ENCODE measurements at places on chromosomes 6 and 20.

DNA sequence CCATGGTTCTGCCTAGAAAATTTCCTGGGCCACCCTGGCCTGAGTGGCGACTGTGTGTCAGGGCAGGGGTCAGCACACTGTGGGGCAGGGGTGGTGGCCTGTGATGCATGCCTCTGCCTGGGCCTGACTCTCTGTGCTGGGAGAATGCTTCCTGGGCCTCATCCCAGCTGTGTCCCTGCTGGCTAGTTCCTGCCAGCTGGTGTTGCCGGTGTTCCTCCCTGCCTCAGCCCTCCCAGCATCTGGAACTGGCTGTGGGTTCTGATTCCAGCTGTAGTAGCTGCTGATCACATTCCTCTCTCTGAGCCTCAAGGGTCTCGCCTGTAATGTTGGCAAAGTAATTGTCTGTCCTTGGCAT lies 101.5 kb downstream of the SYCP2 start:
- DNase-seq: no peak

DNA sequence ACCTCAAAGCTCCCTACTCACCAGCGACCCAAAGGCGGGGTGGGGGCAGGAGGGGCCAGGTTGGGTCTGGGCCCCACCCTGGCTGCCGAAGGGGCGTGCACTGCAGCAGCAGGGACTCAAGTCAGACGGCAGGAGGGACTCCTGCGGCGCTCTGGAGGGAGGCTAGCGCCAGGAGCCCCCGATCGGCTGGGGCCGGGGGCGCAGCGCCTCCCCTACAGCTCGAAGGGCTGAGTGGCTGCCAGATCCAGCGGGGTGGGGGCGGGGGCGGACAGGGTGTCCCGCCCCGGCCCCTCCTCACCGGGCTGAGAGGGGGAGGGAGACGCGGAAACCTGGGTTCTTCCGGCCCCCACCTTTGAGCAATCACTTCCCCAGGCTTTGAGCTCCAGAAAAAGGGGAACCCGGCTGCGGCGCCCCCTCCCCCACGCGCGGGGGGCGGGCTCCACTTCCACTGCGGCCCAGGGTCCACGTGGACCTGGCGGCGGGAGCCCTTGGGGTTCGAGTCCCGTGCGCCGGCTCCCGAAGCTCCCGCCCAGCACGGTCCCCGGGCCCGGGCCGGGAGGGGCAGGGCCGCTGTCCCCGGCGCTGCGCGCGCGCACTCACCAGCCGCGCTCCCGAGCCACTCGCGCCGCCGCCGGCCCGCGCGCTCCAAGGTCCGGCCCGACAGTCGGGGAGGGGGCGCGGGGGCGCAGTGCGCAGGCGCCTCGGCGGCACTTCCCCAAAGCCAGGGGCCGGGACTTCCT lies at the start of gene RGS19:
Gene RGS19 (minus strand): TSS at position 246 of the 740 bp plus-strand sequence. CDS start 2,632 bp downstream, outside the sequence.
- DNase-seq: no peak

GRCh38 chr20:57725636-57726035 lies 15.8 kb upstream of the PMEPA1 start:
- DNase-seq: no peak

DNA sequence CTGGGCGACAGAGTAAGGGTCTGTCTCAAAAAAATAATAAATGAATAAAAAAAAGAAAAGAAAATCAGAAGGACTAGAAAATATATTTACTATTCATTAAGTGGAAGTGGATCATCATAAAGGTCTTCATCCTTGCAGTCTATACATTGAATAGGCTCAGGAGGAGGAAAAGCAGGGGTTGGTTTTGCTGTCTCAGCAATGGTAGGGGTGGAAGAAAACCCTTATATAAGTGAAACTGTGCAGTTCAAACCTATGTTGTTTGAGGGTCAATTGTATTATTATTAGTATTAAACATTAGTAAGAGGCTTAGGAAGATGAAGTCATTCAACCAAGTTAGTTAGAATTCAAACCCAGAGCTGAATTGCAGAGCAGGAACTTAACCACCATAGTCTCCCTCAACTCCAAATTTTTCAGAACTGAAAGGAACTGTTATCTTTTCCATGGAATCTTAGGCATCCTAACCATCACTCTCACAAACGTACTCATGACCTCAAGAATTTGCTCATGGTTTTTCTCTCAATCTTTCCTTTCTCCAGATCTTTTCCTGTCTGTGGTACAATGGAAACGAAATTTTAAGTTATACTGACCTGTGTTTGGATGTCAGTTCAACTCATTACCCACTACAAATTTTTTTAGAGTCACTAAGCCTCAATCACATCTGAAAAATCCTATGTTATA lies 7.7 kb upstream of the SMIM13 start:
- no peak for DNase-seq

GRCh38 chr6:42212442-42212841 lies 5.2 kb downstream of the MRPS10 start:
- no peak for DNase-seq

DNA sequence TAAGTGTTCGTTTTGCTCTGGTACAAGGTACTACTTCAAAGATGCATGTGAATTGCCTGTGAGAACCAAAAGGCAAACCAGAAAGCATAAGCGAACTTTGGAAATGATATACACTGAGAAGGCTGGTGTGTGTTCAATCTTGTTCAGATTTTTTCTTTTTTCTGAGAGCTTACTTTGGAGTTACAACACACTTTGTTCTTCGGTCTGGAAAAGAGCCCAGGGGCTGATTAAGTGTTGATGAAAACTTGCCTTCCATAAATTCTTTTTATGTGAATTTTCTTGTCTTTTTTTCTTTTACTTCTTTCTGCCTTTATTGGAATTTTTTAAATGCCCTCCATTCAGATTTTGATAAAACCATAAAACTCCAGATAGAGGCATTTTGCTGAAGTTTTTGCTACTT lies 395.1 kb upstream of the SASH1 start:
- no peak for DNase-seq

- DNase-seq: no peak
Observed at GRCh38 chr6:167734662-167735083, 92.0 kb upstream of the AFDN start.

All from DMS 273 treated with DMSO at 0.1 percent for 48 hours (cell line).